ENCODE measurements at places on chromosomes 11 and 22.

DNA sequence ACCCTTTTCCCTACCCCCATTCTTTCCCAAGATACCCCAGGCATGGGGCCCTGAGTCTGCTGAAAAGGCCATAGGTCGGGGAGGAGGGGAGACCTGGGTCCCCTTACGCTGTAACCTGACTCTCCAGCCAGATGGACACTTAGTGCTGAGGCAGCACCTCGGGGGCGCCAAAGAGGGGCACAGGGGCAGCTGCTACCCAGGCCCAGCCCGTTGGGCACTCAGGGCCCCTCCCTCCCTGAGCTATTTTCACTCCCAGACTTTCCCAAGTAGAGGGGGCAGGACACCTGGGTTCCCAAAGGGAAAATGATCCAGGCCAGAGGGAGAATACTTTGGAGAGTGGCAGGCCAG lies 933 bp downstream of the ACTN3 start:
- DNase-seq: no peak

GRCh38 chr11:119717839-119718534 lies 11.0 kb downstream of the NECTIN1 start:
- DNase-seq: no peak

GRCh38 chr22:49958931-49959781 lies 1.4 kb upstream of the PIM3 start:
- no peak for DNase-seq

DNA sequence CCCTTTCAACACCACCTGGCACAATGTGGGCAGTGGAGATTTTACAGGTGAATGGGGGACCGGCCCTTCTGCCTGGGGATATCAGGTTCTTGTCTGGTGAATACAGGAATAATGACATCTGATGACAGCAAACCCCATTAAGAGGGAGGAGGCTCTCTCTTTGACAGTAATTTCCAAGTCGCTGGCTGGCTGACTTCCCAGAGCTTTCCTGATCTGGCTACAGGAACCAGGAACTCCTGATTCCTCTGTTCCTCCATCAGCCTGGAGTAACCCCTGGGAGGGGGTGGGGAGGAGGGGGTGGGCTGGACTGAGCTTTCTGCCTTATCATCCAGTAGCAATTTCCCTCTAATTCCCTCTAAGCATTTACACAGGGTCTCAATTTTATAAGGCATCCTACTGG lies 3.7 kb upstream of the MIEF1 start:
- DNase-seq: no peak

- no peak for DNase-seq
Observed at GRCh38 chr11:70699294-70700221, 301.2 kb downstream of the CTTN start.

- DNase-seq: peak; percentile 71
Observed at GRCh38 chr11:77046060-77046501, 11.9 kb downstream of the B3GNT6 start.

DNA sequence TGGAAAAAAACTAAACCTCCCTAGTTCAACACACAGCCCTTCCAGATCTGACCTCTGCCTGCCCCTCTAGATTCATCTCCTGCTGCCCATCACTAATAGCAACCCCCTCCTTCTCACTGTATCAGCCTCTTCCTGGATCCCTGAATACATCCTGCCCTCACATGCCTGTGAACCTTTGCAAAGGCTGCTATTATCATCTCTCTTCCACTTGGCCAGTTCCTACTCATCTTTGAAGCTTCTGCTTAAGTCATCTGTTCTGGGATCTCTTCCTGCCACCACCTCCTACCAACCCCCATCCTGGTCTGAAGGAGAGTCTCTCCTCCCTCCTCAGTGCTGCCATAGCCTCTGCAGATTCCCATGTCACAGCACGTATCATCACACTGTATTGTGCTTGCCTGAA lies 38.0 kb upstream of the AMOTL1 start:
- no peak for DNase-seq

GRCh38 chr11:36953976-36954375 lies 355.9 kb upstream of the RAG2 start:
- DNase-seq: no peak
